ENCODE measurements at places on chromosomes 12 and 14. TPM values are rescaled to one million over a fixed set of nuclear protein-coding genes. Genes with fewer than 3 reads are reported as not detected.
A peak's percentile ranks its signal among the peaks of the same experiment; 100 is the strongest.

ALDH1L2 gene
- 4.5 TPM for total RNA-seq

KRT80 gene
- 0.11 TPM for total RNA-seq

DNA sequence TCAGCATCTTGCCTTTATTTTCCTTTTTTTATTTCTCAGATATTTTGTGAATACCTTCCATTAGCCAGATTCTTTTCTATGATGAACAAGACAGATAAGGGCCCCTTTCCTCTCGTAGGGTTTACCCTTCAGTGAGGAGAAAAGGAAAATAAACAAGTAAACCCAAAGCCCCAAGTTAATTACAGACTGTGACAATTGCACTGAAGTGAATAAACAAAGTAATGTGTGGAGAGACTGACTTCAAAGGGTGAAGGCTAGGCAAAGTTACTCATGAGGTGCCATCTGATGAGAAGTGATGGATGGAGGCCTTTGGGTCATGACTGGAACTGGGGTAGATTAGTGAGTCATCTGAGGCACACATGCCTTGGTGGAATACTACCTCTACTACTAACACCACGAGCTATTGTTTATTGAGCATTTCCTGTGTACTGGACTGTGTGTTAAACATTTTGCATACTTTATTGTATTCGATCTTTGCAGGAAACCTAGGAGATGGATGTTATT lies 143.4 kb upstream of the PRICKLE1 start:
- peaks cover 12% of the 10 kb centered on the region for H3K4me1 ChIP-seq
- H3K27me3 ChIP-seq = no peaks in the 10 kb centered on the region
- H3K36me3 ChIP-seq = no peaks in the 10 kb centered on the region
- H3K27ac ChIP-seq = no peak overlapping the region

DNA sequence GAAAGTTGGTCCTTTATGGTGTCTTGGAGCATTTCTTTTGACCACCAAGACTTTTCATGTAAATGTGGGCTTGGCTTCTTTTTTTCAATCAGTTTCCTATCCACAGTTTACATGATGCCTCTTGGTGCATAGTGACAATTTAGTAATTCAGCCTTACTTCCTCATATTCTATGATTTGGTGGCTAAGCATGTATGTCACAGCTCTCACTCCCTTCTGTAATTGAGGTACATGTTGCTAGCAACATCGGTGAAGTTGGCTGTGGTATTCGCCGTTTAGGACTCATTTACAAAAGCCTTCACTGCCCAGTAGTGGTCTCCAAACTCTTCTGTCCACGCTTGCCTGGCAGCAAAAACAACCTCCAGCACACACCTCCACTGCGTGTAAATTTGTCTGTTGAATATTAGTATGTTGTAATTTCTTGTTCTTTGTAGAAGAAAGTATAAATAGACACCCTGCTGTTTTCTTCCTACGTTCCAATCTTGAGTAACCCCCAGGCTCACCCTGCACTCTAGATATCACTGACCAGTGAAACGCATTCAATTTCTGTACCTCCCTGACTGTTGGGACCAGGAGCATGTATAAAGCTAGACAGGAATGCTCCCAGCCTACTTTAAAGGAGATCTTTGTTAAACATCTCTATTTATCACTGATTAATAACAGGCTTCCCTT lies 90.4 kb downstream of the PPP2R5C start:
- H3K27ac ChIP-seq = no peak overlapping the region
- H3K36me3 ChIP-seq = no peaks in the 10 kb centered on the region
- H3K4me1 ChIP-seq = peaks cover 58% of the 10 kb centered on the region

CRY1 gene
- total RNA-seq = 29.1 TPM

GRCh38 chr12:44223736-44224135 lies 387.9 kb downstream of the TMEM117 start:
- no peak for DNase-seq
- no peaks in the 10 kb centered on the region for H3K27me3 ChIP-seq
- no peak overlapping the region for H3K27ac ChIP-seq
- no peaks in the 10 kb centered on the region for H3K36me3 ChIP-seq
- no peak overlapping the region for H3K4me3 ChIP-seq

CAPZA3 gene
- total RNA-seq = not detected

- DNase-seq = no peak
- H3K27me3 ChIP-seq = no peaks in the 10 kb centered on the region
- peaks cover 32% of the 10 kb centered on the region for H3K4me1 ChIP-seq
- no peak overlapping the region for H3K27ac ChIP-seq
- H3K4me3 ChIP-seq = no peak overlapping the region
These were observed 7.0 kb downstream of the ERP27 start for GRCh38 chr12:14931359-14931758.

GRCh38 chr14:69615496-69616407 lies 4.4 kb downstream of the SUSD6 start:
- peaks cover 82% of the 10 kb centered on the region for H3K4me1 ChIP-seq
- H3K4me3 ChIP-seq = peak overlapping the region; percentile 37
- H3K36me3 ChIP-seq = no peaks in the 10 kb centered on the region
- H3K27me3 ChIP-seq = no peaks in the 10 kb centered on the region
- peak overlapping the region; percentile 100 for H3K27ac ChIP-seq

Data from esophagus muscularis mucosa (tissue), 4 donors.